ENCODE measurements at places on chromosomes 4 and X.

GRCh38 chr4:15914736-15915135 is 23.8 kb downstream of the FGFBP1 start:
- DNase-seq = no peak

- no peak for DNase-seq
Measured at GRCh38 chrX:118928151-118928550, 46.3 kb upstream of the LONRF3 start.

GRCh38 chrX:28997706-28998463 is 410.6 kb downstream of the IL1RAPL1 start:
- no peak for DNase-seq

DNA sequence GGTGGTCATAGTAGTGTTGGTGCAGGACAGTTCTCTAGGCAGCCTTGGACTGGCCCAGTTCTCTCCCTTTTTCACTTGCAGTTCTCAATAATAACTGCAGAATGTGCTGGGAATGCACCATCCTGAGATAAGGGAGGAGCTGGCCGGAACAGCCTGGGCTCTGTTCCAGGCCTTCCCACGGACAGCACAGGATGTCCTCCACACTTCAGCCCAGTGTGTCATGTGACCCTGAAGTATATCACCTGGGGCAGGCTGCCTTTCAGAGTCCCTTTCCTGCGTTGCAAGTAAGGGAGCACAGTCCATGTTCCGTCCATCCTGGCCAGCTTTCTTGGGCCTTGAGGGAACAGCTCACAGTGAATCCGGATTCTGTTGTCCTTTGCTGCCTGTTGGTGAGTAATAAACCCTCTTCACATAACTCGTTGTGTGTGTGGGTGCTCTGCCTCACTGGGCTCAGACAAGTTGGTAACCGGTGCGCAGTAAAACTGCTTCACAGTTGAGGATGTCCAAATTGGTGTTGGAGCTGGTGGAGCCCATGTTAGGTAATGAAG is 32.3 kb upstream of the BBS12 start:
- no peak for DNase-seq

GRCh38 chr4:106136777-106137331 is 179.2 kb downstream of the TBCK start:
- no peak for DNase-seq

DNA sequence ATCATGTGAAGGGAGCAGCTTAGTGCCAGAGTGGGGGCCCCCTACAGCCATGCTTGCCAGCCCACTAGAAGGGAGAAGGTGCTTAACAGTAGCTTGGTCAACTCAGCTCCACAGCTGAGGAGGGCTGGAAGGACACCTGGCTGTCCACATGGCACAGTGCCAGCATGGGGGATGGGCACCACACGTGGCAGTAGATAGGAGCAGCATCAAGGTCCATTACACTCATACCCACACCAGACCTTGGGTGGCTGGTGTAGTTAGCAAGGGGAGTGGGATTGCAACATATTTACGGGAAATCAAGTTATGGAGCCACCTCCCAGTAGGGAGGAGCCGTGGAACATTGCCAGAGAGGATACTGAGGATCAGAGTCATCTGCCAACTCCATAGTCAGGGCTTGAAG is 37.9 kb upstream of the SLC4A4 start:
- no peak for DNase-seq

DNA sequence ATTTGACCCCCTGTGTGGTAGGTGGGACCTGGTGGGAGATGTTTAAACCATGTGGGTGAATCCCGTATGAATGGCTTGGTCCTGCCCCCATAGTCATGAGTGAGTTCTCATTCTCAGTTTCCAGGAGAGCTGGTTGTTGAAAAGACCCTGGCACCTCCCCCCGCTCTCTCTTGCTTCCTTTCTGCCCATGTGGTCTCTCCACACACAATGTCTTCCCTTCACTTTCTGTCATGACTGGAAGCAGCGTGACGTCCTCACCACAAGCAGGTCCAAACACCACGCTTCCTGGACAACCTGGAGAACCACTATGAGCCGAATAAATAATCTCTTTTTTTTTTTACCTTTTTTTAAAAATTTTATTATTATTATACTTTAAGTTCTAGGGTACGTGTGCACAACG is 3.5 kb upstream of the CSF2RA start:
- no peak for DNase-seq

DNA sequence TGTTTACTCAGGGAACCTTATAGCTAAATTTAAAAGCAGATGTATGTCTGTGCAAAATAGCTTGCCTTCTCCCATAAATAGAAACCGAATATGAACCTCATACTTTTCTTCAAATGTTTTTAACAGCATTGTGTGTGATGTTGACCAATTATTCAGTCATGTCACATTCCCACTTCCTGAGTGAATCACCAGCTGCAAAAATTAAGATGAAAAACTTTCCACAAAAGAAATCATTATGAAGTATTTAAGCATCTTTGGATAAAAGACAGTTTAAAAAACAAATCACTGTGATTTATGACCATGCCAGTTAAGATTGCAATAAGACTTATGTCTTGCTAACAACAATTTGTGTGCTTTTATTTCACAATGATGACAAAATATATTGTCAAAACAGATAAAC is 220.1 kb downstream of the PDGFC start:
- DNase-seq = no peak

GRCh38 chr4:25096251-25096980 is 63.8 kb downstream of the SEPSECS start:
- DNase-seq = no peak

DNA sequence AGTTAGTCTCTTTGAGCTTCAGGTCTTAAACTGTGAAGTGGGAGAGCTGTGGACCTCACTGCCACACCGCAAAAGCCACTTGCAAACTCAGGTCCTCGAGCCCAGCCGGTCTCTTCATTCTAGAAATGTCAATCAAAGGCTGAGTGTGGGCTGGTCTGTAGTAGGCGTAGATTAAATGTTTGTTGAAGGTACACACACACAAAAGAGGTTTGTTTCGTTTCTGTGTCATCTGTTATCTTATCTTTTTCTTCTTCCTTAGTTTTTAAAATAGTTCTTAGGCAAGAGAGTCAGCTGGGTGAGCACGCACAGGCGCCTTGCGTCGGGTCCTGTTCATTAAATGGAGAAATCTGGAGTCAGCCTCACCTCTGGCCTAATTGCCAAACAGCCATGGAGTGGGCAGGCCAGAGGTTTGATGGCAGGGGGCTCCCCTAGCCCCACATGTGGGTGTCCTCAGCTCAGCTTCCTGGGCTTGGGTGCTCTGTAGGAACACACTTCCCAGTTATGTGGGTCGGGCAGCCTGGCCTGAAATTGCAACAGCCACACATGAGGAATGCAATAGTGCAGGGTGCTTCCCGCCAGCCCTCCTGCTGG is 836 bp upstream of the PSAPL1 start:
- no peak for DNase-seq

- no peak for DNase-seq
Measured at GRCh38 chrX:149262086-149262485, 243.0 kb downstream of the IDS start.

DNA sequence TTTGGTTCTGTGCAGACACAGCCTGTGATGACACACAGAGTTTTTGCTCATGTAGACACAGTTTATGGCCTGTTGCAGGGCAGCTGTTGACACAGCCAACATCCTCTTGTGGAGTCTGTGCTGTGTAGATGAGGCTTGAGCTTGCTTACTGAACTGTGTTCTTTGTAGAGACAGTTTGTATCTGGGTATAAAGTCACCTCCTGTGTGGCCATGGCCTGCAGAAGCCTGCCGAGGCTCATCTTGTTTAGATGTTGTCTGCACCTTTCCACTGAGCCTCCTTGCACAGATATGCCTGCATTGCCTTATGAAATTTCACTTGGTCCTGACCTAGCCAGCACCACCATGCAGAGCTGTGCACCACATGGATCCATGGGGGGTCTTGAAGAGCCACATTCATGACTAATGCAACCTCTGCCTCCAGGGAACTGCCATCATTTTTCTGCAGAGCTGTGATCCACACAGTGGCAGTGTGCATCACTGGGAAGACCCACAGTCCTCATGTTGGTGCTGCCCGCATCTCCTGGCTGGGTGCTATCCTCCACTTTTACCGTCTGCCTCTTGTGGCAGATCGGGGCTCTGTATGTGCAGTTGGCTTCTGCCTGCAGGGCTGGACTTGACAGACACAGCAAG is 198.0 kb upstream of the MAMLD1 start:
- no peak for DNase-seq

GRCh38 chr4:85474818-85475630 is at the start of gene ARHGAP24:
Gene ARHGAP24 (plus strand): TSS chr4:85475150.
- DNase-seq = no peak

DNA sequence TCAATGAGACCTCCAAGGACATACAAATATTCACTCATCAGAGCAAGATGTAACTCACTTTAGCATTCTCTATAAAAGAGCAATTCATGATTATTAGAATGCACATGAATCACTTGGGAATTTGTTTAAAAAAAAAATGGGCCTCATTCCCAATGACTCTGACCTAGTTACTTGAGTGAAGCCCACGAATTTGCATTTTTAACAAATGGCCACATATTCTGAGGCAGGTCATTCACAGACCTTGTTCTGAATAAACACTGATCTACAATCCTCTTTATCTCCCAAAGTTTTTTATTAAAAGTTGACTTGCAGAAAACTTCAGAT is 255.1 kb upstream of the VEGFC start:
- DNase-seq = no peak

DNA sequence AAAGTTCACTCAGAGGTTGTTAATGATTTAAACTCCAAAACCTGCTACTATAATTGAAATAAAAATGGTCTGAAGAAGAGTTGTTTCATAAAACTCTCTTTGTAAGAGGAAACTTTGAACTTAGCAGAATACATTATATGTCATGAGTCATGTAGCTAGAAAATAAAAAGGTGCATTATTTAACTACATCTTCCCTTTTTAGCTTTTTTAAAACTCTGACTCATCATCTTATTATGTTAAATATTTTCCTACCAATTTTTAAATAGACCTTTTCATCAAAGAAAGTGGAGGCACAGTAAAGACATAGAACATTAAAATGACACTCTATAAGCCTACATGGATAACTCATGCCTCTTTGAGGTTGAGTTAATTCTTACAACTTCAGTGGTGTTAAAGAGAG is 1.2 kb upstream of the ZNF827 start:
- DNase-seq = no peak

- no peak for DNase-seq
Measured at GRCh38 chrX:5724123-5724522, 504.5 kb downstream of the NLGN4X start.

- DNase-seq = no peak
Measured at GRCh38 chrX:41382714-41383645, 49.0 kb downstream of the DDX3X start.

GRCh38 chr4:55183926-55184599 is 58.7 kb upstream of the KDR start:
- DNase-seq = no peak

DNA sequence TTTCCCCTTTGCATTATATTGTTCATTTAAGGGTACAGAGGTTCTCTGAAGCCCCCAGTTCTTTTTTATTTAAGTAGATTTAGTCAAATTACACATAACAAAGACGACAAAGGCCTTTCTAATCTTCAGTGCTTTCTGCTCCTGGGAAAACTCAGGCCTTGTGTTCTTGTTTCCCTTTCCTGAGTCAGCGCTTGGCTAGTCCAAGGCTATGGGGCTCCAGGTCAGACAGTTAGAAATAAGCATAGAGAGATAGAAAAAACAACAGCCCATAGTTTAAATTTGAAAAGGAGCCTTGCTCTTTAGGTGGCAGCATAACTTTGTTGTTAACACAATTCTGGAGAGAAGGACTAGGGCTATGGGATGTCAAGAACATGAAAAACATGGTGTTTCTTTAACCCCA is 97.3 kb downstream of the PPP1R2C start:
- DNase-seq = no peak

DNA sequence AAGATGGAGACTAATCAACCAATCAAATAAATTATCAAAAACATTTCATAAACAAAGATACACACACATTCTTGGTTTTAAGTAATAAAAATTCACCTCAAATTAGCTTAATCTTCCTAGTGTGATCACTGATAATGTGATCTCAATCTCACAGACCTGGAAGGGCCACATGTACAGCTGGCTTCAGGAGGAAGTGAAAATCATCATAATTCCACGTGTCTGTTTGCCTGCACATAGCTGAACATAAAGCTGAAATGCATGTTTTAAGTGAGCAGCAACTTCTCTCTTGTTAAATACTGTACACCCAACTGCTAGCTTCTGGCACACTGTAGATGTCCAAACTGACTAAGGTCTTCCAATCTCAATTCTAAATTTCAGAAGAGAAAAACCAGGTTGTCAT is 53.8 kb downstream of the ARHGAP6 start:
- no peak for DNase-seq

- DNase-seq = no peak
Measured at GRCh38 chrX:24125028-24125612, 24.4 kb upstream of the ZFX start.

GRCh38 chr4:128228845-128229795 is 58.5 kb downstream of the PGRMC2 start:
- no peak for DNase-seq

- DNase-seq = no peak
Measured at GRCh38 chrX:147894366-147894963, 17.3 kb upstream of the FMR1 start.

GRCh38 chr4:180564448-180564847 is 1678.8 kb upstream of the TENM3 start:
- no peak for DNase-seq

GRCh38 chrX:118550792-118551191 is 55.2 kb downstream of the DOCK11 start:
- no peak for DNase-seq

DNA sequence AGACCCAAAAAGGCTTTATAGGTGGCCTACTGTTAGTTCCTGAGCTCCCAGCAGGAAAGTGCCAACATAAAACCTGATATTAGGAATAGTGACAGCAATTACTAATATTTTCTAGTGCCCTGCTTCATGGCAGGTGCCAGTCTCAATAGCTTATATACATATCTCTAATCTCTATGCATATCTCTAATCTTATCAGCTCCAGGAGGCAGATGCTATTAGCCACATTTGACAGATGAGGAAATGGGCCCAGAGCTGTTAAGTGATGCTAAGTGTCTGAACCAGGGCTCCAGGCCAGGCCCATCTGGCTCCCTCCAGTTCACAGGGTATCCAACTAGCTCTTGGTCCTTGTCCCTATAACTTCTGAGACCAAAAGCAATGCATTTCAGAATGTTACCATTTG is 142.5 kb downstream of the CHIC2 start:
- no peak for DNase-seq

- no peak for DNase-seq
Measured at GRCh38 chr4:82136161-82136801, 237.5 kb downstream of the HNRNPD start.

GRCh38 chrX:13955975-13956374 is 73.7 kb downstream of the GEMIN8 start:
- no peak for DNase-seq

GRCh38 chr4:67550857-67551256 is 5.6 kb upstream of the CENPC start:
- DNase-seq = no peak

DNA sequence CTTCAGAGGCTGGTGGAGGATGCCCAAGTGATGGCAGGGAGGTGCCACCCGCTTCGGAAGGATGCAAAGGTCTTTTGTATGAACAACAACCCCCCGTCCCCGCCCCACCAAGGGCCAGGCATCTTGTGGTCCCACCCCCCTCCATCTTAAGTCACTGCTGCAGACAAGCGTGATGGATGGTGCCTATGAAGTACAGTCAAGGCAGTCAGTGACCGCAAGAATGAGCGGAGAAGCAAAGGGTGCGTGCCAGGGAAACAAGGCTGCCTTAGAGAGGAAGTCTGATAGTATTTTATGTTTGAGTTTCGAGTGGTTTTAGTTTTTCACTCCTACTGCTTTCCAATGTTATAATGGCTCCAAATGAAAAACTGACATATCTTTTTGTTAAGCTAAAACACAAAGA is 68.7 kb upstream of the GPM6B start:
- DNase-seq = no peak

Data from stimulated activated CD4-positive, alpha-beta T cell treated with anti-CD3 and anti-CD28 coated beads, Interleukin-1b, Interleukin-23, amount 100 ng/mL, for 1 hour (primary cell).